Stomach (tissue), 19 donors: ENCODE measurements at places on chromosomes 7 and 10.

DNA sequence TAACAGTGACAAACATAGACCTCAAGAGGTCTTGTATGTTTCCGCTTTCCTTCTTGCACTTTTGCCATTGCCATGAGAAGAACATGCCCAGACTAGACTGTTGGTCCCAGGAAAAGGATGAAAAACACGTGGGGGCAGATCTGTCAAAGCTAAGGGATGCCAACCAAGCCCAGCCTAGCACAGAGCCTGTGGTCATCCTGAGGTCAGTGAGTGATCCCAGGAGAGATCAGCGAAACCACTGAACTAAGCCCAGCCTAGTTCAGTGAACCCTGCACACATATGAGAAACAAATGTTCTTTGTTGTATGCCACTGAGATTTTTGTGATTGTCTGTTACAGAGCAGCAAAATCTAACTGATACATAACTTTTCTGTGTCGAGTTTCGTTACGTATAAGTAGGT is 718.8 kb downstream of the MAGI2 start:
- DNase-seq = no peak
- H3K4me1 ChIP-seq = no peaks in the 10 kb centered on the region
- no peak overlapping the region for H3K27ac ChIP-seq
- no peaks in the 10 kb centered on the region for H3K27me3 ChIP-seq
- H3K4me3 ChIP-seq = no peak overlapping the region

DNA sequence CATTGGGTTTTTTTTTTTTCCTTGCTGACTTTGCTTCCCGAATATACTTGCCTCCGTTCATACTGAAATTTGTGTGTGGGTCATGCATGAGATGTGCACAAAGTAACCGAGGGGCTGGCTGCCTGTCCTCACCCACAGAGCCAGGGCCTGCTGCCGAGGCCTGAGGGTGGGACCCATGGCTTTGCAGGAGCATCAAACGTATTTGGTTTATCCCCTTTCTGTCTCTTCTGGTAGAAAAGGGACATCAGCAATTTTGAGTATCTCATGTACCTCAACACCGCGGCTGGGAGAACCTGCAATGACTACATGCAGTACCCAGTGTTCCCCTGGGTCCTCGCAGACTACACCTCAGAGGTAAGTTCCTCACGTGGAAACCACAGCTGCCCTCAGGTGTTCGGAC is 3.5 kb upstream of the LRRC18 start:
- H3K4me3 ChIP-seq = no peak overlapping the region
- no peaks in the 10 kb centered on the region for H3K27me3 ChIP-seq
- no peak overlapping the region for H3K27ac ChIP-seq

- H3K36me3 ChIP-seq = no peaks in the 10 kb centered on the region
- H3K27ac ChIP-seq = peak overlapping the region; percentile 17
- no peaks in the 10 kb centered on the region for H3K27me3 ChIP-seq
- DNase-seq = peak; percentile 59
- peaks cover 55% of the 10 kb centered on the region for H3K4me1 ChIP-seq
Measured at GRCh38 chr10:110059925-110060324, 52.1 kb downstream of the ADD3 start.

DNA sequence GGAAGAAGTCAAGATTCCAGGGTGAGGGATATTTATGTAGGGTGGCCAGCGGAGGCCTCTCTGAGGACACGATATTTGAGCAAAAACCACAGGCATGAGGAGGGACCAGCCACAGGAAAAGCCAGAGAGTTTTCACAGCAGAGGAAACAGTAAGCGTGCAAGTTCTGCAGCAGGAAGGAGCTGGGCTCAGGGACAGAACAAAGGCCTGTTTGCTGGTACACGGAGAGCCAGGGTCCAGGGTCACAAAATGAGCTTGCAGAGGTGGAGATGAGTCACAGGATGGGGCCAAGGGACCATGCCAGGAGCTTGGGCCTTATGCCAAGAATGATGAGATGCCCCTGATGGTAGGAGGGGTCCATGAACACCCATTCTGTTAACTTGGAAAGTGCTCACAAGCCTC is 283.5 kb downstream of the PLXNA4 start:
- H3K27ac ChIP-seq = no peak overlapping the region
- H3K36me3 ChIP-seq = no peaks in the 10 kb centered on the region
- DNase-seq = no peak
- no peaks in the 10 kb centered on the region for H3K4me1 ChIP-seq

DNA sequence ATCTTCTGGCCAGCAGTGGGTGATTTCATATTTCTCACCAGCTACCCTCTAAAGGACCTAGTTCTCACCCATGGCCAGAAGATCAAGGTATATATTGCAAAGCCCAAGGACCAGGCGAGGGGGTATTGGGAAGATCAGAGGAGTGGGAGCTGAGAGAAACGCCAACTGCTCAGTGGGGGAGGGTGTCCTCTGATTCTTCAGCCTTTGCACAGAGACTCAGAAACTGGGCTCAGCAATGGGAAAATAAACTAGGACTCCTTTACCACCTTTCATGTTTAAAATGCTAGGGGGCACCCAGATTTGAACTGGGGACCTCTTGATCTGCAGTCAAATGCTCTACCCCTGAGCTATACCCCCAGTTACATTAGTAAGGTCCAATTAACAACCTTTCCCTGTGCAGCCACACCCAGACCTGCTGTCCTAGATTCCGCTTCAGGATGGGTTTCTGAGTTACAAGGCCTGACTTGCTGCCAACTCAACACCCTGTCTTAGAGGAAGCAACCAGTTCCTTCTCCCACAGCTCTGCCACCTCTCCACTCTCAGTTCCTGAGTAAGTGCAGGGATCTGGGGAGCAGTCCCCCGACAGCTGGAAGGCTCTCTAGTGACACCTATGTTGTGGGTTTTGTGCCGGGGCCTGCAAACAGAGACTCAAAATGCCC is 93.5 kb downstream of the ZNF783 start:
- H3K27me3 ChIP-seq = no peaks in the 10 kb centered on the region
- no peaks in the 10 kb centered on the region for H3K4me1 ChIP-seq
- no peak overlapping the region for H3K4me3 ChIP-seq
- no peaks in the 10 kb centered on the region for H3K36me3 ChIP-seq

DNA sequence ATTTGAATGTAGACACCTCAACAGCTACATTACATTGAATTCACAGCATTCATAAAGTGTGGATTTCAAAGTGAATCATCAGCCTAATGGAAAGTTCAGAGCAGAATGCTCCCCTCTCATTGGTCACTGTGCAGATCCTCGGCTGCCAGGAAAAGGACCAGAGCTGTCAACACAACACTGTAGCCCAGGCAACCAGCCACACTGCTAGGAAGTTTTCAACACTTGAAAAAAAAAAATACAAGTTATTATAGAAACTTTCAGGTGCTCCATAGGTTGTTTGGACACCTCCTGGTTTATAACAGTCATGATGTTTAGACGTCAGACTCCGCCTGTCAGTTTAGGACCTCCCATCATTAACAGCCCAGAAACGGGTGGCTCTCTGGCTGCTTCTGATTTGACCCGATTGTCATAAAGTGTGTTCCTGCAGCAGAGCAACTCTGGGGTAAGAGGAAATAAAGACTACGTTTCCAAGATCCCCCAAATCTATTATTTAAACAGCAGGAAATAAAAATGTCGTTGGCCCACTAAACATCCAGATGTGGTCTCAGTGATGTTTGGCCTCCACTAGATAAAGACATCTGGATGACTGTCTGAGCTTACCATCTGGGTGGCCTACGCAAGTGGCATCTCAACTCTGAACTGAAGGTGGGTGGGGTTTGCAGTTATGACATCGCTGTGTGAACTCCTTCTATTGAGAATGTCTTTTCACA is 117.4 kb downstream of the CABCOCO1 start:
- no peaks in the 10 kb centered on the region for H3K36me3 ChIP-seq
- no peaks in the 10 kb centered on the region for H3K4me1 ChIP-seq
- peak overlapping the region; percentile 7 for H3K27ac ChIP-seq
- H3K4me3 ChIP-seq = no peak overlapping the region
- peak; percentile 83 for DNase-seq

DNA sequence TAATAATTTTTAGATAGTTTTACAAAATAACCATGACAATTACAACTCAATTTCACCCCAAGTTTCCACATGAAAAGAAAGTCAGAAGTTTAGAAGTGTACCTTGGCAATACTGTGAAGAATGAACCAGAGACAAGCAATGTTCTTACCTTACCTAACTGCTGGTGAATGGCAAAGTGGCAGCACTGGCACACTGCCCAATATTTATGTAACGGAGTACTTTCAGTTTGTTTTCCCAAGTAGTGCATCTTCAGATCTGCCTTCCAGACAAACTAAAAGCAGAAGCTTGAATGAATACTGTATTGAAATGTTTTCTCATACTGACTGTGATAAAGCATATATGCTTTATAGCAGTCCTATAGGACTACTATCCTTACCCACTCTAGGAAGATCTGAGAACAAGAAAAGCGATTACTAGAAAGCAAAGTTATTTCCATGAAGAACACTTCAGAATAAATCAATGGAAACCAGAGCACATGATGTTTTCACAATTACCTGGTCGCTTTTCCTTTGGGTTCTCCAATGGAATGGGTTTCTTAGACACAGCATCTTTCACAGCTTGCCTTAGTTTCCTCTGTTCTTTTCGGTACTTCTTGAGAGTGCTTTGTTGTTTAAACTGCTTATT is 1.5 kb downstream of the NOC3L start:
- H3K36me3 ChIP-seq = peaks cover 38% of the 10 kb centered on the region
- peak; percentile 53 for DNase-seq
- H3K4me3 ChIP-seq = peak overlapping the region; percentile 64
- H3K27ac ChIP-seq = no peak overlapping the region
- no peaks in the 10 kb centered on the region for H3K27me3 ChIP-seq

DNA sequence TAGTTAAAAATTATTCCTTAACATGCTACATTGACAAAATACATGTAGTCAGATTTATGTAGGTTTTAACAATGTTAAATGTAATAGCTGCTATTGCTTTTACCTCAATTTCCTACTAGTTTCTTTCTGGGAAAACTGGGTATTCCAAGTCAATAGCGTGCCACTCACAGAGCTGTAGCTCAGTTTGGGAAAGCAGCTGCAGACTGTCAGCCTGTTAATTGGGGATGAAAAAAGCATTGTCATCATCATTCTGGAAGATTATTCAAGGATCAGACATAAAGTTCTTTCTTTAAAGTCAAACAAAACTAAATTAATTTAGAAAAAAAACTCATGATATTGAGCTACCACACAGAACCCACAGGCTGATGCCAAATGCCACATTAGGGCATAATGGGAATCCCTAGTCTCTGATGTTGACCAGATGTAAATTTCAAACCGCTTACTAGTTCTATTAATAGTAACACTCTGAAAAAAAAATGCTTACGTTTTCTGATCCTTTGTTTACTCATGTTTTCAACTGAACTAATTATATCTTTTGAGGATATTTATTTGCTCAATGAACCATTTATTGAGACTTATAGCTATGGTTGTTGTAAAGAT is 19.6 kb upstream of the AGMO start:
- no peak overlapping the region for H3K4me3 ChIP-seq
- no peaks in the 10 kb centered on the region for H3K27me3 ChIP-seq
- no peak for DNase-seq
- no peak overlapping the region for H3K27ac ChIP-seq
- no peaks in the 10 kb centered on the region for H3K4me1 ChIP-seq

GRCh38 chr10:110311357-110311949 is 6.7 kb upstream of the SMNDC1 start:
- no peaks in the 10 kb centered on the region for H3K27me3 ChIP-seq
- no peaks in the 10 kb centered on the region for H3K36me3 ChIP-seq
- peak; percentile 57 for DNase-seq
- peaks cover 12% of the 10 kb centered on the region for H3K4me1 ChIP-seq
- no peak overlapping the region for H3K27ac ChIP-seq

DNA sequence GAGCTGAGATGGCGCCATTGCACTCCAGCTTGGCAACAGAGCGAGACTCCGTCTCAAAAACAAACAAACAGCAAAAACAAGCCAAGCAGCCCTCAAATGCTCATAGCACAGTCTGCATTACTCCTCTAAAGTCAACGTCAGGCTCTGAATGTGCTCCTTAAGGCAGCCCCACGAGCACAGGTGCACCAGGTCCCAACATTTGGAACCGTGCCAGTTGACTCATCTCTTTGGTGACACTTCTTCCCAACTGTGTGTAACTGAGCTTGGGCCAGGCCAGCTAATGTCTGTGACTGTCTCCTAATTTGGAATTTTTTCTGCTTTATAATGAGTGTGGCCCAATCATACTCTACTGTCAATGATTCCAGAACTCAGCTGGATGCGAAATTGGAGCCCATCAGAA is 66.3 kb upstream of the EFCAB10 start:
- peaks cover 23% of the 10 kb centered on the region for H3K4me1 ChIP-seq
- DNase-seq = no peak
- peaks cover 20% of the 10 kb centered on the region for H3K36me3 ChIP-seq
- no peaks in the 10 kb centered on the region for H3K27me3 ChIP-seq

DNA sequence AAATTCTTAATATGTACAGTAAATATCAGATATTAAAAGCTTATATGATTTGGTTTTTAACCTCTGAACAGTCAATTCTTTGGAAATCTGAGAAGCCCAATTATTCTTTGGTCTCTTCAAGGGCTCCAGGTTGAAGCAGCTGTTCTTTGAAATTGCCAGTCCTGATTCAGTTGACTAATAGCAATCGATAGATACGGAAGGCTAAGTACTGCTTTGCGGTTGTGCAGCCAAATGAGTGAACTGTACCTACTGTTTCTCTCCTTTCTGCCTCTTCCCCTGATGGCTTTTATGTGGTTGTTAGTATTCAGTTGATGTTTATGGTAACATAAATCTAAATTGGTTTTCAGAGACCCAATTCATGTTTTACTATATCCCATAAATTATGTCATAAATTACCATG is 103.1 kb upstream of the RPA3 start:
- no peak overlapping the region for H3K4me3 ChIP-seq
- peaks cover 13% of the 10 kb centered on the region for H3K36me3 ChIP-seq
- H3K4me1 ChIP-seq = peaks cover 11% of the 10 kb centered on the region
- no peak for DNase-seq
- no peaks in the 10 kb centered on the region for H3K27me3 ChIP-seq
- H3K27ac ChIP-seq = no peak overlapping the region

DNA sequence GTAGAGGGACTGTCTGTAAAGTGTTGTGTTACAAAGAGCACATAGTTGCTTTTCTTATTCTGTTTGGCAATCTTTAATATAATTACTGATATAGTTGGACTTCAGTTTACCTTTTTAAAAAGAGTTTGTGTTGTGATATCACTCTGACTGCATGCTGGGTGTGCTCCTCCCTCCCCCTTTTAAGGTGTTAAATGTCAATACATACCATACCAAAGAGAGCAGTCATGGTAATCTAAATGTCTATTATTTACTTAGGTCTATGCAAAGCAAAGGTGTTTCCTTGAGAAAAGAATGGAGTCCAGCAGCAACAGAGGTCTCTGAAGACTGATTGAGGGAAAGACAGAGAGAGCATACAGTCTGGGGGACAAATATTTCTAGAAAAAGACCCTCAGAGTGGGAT is 275.1 kb upstream of the NRP1 start:
- H3K27me3 ChIP-seq = no peaks in the 10 kb centered on the region
- no peak overlapping the region for H3K27ac ChIP-seq
- H3K4me3 ChIP-seq = no peak overlapping the region
- DNase-seq = peak; percentile 35
- H3K4me1 ChIP-seq = no peaks in the 10 kb centered on the region

- peaks cover 85% of the 10 kb centered on the region for H3K36me3 ChIP-seq
- DNase-seq = no peak
- no peaks in the 10 kb centered on the region for H3K4me1 ChIP-seq
- no peak overlapping the region for H3K4me3 ChIP-seq
Measured at GRCh38 chr10:78004215-78005026, 24.9 kb downstream of the POLR3A start.
